ENCODE measurements at places on chromosomes 5 and 9.

DNA sequence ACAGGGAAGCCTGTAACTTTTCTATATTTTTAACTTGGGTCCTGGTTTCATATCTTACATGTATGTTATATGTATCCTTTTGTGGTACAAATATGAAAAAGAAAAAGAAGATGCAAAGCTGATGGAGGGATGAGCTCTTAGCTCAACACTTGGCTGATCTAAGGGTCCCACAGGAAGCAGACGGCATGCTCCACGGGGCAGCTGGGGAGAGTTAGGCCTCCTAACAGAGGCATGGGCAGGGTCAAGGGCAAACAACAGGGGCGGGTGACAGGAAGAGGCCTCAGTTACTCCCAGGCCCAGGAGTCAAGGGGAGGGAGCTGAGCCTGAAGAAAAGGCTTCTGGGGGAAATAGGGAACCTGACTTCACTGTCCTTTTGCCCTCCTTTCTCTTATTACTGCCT is 287.2 kb downstream of the ZSWIM6 start:
- no peak for DNase-seq

DNA sequence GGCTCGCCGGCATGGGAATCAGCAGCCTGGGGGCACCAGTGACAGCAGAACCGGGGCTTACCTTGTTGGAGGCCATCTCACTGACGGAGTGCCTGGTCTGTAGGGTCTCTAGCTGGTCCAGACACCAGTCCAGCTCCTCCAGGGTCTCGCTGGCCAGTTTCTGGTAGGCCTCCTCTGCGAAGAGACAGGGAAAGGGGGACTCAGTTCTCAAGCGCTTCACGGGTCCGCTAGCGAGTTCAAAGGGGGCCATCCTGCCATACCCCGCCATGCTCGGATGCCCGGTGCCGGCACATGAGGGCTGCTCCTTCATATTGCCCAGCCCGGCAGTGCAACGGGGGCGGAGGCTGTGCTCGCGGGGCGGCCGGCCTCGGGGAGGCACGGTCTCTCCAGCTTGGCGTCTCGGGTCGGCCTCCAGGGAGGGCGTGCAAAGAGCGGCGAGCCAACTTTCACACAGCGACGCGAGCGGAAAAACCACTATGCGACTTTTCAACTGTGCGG is 456.0 kb downstream of the RAB3C start:
- DNase-seq = no peak

DNA sequence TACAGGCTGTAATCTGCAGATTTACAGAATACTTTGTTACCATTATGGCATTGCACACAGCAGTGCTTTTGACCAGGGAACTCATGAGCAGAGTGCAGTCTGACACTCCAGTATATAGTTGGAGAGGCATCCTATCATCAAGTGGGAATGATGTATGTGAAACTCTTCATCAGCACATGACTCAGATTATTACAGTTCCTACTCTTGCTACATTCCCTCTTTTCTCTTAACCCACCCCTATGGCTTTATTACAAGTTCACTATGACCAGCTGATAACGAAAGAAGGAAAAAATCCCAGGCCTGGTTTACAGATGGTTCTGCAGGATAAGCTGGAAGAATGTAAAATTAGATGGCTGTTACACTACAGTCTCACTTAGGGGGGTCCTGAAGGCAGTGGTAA is 385.9 kb downstream of the RASEF start:
- no peak for DNase-seq

DNA sequence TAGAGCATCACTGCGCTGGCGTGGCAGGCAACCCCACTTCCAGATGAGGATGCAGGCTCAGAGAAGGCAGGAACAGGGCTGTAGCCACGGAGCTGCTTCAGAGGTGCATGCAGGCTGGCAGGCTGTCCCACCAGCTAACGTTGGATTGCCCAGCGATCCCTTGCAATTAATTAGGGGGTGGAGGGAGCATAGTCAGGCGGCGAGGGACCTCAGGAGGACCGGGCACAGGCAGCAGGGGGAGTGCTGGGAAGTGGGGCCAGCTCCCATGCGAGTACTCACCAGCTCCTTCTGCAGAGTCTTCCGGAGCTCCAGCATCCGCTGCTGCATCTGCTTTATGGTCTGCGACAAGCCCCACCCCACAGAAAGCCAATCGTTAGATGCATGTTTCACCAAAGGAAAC is 20.3 kb downstream of the ARPC5L start:
- no peak for DNase-seq

GRCh38 chr9:20592673-20593072 is 29.6 kb downstream of the MLLT3 start:
- no peak for DNase-seq

DNA sequence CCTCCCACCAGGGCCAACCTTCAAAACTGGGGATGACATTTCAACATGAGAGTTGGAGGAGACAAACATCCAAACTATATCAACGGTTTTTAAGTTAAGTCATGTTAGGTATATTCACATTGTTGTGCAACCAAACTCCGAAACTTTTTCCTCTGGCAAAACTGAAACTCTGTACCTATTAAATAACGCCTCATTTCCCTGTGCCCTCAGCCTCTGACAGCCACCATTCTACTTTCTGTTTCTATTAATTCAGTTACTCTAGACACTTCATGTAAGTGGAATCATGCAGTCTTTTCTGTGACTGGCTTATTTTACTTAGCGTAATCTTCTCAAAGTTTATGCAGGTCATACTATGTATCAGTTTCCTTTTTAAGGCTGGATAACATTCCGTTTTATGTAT is 85.0 kb downstream of the CWC27 start:
- DNase-seq = no peak

- no peak for DNase-seq
Observed at GRCh38 chr9:97854696-97855485, 1.9 kb downstream of the FOXE1 start.

GRCh38 chr9:97889941-97890887 is 32.1 kb downstream of the TRMO start:
- DNase-seq = no peak

DNA sequence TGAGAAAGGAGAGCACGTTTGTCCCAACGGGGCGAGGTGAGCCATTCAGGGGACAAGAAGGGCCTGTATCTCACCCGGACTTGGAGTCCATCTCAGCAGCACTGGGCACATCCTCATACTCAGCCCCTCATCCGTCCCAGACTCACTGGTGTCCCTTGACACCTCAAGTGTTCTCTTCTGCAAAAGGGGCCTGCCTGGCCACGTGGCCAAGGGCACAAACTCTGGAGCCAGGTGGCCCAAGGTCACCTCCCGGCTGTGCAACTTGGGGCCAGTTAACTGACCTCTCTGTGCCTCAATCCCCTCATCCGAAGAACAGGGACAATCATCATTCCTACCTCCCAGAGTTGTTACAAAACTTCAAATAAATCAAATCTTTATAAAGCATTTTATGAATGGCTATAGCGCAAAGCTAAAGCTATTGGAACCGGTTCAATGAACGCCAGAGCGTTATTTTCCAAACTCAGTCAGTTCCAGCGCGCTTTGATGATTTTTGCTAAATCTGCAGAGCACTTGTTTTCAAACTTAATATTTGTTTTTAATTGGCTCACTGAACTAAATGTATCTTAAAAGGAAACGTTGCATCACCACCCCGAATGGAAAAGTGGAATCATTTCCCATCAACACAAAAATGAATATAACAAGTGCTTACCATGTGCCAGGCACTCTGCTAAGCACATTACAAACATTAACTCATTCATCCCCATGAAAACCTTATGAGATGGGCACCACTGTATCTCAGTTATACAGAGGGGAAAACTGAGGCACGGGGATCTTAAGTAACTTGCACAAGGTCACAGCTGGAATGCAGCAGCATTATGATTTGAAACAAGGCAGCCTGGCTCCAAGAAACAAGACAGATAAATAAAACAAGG is 49.3 kb downstream of the DUSP1 start:
- no peak for DNase-seq

- no peak for DNase-seq
Observed at GRCh38 chr5:9919306-9920030, 289.3 kb upstream of the TAS2R1 start.

GRCh38 chr9:90400091-90400490 is 242.5 kb downstream of the DIRAS2 start:
- no peak for DNase-seq

- no peak for DNase-seq
Observed at GRCh38 chr5:173637340-173637739, 20.9 kb upstream of the BOD1 start.

- no peak for DNase-seq
Observed at GRCh38 chr5:122292332-122292731, 19.7 kb upstream of the SNCAIP start.

DNA sequence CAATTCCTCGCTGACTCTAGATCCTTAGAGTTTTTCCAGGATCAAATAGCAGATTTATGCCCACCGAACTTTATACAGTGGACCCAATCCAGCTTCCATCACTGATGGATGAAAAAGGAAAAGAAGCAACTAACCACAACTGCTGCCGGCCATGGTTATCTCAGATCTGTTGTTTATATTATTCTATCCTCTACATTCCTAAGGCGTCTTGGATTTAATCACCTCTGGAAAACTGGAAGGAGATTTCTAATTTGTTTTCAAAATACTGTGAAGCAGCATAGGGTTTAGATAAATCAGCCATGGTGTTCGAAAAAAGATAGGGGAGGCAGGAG is 663 bp upstream of the ZNF366 start:
- DNase-seq = no peak

GRCh38 chr5:10577371-10578292 is 13.8 kb downstream of the ANKRD33B start:
- DNase-seq = no peak

DNA sequence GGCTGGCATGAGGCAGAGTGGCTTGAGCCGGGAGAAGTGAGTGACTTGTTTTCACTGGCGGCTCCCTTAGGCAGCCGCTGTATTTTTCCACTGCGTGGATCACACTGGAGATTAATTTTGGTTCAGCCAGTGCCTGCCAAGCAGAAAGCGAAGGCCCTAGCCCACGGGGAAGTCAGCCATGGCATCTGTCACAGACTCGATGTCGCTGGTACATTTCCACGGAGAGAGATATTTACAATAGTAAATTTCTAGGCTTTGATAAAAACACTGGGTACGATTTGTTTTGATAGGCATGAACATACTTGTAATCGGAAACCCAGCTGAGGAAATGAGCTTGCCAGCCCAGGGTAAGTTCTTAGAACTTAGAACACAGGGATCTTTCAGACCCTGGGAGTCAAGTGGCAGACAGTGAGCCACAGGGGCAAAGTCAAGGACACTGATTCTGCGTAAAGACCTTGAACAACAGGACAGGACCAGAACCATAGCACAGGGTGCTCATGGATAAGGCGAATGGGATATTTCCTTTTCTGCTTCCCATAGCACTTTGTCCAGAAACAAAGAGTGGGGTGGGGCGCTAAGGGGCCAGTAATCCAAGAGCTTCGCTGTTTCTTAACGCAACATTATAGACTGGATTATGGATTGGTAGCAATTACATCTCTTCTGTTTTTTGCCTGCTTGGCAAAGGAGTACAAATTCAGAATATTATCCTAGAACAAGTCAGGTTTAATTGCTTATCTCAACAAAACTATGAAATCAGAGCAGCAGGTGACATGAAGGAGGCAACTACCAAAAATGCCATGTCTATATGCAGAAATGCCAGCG is 4.5 kb downstream of the DUSP1 start:
- peak; percentile 64 for DNase-seq

DNA sequence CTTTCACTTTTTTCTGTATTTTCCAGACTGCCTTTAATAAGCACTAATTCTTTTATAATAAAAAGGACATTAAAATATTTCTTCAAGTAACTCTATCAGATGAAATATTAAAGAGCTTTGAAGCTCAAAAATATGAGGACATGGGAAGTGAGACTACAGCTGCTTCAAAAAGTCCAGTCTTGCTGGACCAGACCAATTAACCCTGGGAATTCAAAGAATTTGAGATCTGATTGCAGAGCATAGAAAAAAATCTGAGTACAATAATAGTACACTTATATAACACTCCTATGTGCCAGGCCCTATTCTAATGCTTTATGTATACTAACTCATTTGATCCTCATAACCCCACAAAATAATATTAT is 9.8 kb downstream of the TMEM245 start:
- DNase-seq = no peak

GRCh38 chr5:143148771-143149170 is 254.7 kb downstream of the NR3C1 start:
- DNase-seq = no peak

DNA sequence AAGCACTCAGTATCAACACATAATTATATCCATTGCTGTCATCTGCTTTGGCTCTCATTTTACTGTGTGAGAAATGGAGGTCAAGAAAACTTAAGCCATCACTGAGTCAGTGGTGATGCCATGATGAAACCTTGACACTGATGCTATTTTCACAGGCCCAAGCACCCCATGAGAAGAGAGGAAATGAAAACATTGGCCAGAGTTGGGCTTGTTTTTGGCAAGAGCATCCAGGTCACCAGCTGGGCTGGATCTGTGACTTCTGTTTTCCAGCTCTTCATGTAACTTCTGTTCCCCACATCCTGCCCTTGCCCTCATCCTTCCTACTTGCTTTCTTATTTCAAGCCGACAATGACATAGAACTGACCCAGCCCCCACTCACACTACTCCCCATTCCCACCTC is 10.0 kb downstream of the LCP2 start:
- no peak for DNase-seq

DNA sequence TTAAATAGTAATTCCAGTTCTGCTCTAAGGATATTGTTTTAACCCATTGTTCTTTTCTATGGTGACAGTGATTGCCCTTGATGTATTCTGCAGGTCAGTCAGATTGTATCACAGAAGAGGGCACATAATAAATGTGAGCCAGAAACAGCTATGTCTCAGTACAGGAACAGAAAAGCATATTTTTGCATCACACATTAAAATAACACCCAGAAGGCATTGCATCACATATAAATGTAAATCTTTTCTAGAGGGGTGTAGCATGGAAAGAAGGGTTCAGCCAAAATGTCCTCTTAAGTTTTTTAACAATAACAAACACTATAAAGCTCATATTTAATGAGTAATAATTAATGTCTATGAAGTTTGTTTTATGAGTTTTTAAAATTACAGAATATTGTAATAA is 30.0 kb downstream of the ZCCHC7 start:
- DNase-seq = no peak

DNA sequence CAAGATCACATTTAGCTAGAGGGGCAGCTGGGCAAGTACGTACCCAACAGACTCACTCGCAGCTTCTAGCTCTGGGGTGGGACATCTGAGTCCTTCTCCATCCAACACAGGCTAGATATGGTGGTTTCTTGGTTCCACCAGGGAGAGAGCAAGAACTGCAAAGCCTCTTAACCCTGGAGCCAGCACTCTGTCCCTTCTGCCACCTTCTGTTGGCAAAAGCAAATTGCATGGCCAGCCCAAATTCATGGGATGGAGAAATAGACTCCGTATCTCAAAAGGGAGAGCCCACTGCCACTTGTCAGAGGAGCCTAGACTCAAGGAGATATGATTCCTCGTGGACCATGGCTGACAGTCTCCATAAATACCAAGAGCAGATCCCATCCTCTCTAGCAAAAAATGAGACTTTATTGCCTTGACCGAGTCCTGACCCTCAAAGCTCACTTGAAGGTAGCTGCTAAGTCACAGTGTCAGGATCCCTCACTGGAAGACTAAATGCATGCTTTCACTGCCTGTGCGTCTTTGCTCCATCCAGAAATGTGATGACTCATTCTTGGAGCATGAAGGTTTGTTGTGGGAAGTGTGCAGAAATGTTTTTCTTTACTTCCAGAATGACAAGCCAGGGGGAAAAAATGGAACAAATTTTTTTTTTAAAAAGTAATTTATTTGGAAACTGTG is 28.8 kb upstream of the ROR2 start:
- DNase-seq = peak; percentile 35
